ENCODE measurements at places on chromosomes 7 and 10.

DNA sequence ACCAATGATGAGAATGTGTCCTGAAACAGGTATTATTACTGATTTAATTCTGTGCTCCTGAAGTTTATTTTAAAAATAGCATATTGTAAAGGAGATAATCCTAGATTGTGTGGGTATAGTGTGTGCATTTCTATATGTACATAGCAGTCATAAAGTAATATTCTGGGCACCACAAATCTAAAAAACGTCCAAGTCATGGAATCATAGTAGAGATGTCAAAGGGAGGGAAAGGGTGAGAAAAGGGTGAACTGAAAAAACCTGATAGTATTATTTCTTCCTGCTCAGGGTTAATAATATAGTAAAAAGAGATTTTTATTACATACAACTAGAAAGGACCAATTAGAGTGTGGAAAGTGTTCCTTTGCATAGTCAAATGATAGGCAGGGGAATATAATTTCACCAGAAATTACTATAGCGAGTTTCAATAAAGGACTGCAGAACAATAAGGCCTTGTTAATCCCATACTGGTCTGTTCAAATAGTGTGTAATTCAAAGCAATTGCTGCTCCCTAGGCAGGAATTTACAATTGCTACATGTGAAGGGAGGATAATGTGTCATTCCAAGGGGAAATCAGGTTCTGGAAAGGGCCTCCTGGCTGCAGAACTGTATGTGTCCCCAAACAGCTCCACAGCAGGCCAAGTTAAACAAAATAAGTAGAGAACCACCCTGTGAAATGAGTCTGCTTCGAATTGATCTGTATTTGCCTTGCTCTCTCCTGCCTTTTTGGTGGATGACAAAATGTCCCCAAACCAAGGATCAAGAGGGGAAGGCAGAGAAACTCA, 42.5 kb upstream of the KMT2E start:
- no peak for DNase-seq

- no peak for DNase-seq
Measured at GRCh38 chr7:106855540-106856132, 9.4 kb upstream of the PIK3CG start.

- no peak for DNase-seq
Measured at GRCh38 chr10:88826388-88826787, 23.9 kb downstream of the LIPM start.

- no peak for DNase-seq
Measured at GRCh38 chr7:19352305-19352695, 207.1 kb upstream of the FERD3L start.

- DNase-seq, result no peak
Measured at GRCh38 chr7:39349452-39350123, 216.6 kb upstream of the YAE1 start.

DNA sequence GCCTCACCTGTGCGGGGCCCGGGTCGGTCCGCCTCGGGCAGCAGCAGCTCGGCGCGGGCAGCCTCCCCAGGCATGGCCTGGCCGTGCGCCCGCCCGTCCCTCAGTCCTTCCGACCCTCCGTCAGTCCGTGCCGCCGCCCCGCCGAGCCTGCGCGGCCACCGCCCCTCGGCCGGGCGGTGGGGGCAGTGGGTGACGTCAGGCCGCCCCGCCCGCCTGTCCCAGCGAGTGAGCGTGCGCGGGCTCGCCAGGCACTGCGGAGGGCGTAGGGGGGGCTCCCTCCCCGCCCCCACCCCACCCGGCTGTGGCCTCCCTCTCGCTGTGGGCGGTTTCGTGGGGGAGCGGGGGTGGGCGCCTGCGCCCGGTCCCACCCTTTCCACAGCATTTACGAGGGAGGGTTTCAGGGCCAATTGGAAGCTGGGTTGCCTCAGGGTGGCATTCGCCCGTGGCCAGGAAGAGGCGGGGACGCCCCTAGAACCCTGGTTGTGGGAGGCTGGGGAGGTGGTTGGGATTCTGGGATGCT, at the start of gene NACAD:
Gene NACAD, minus strand, starts transcription at position 149 of the 520 bp plus-strand sequence. Its CDS starts 75 bp downstream, at position 74.
- DNase-seq, result peak; percentile 97

- no peak for DNase-seq
Measured at GRCh38 chr10:91681361-91682276, 48.7 kb upstream of the PPP1R3C start.
